Activated CD8-positive, alpha-beta memory T cell treated with anti-CD3 and anti-CD28 coated beads for 1 hour (primary cell): ENCODE measurements at places on chromosomes 4 and X.

- no peak for DNase-seq
Measured at GRCh38 chr4:123849495-123849894, 452.9 kb downstream of the SPRY1 start.

DNA sequence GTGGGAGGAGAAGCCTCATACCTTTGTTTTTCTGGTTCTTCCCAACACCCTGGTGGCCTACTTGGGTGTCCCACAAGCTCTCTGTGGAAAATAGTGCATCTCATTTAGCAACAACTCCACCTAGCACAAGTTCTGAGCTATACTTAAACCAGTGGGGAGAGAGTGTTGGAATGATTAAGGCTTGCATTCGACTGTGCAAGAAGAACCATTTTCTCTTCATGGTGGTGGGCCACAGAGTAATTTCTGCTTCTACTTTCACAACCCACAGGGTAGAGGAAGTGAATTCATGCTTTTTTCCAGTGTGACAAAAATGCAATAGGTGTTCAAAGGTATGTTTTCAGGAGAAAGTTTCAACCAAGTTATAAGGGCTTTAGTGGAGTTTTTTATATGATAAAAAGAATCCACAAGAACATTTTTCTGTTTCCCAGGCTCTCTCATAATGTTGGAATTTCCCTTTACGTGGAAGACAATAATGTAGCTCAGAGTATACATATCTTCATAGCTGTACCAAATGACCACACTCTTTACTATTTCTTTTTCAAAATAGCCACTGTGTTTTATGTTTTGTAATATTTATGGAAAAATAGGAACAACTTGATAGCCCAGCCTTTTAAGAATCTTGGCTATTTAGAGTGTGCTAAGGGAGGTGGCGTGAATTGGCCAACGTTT lies 80.3 kb upstream of the HHIP start:
- DNase-seq = no peak

- DNase-seq = no peak
Measured at GRCh38 chr4:1012034-1012739, 761 bp downstream of the FGFRL1 start.

DNA sequence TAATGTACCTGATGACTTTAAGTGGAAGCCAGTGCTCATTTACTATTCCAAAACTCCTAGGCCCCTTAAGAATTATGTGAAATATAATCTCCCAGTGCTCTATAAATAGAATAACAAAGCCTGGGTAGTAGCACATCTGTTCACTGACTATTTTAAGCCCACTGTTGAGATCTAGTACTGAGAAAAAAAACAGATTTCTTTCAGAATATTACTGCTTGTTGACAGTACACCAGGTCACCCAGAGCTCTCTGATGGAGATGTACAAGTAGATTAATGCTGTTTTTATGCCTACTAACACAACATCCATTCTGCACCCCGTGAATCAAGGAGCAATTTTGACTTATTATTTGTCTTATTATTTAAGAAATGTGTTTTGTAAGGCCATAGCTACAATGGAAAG lies 75.7 kb downstream of the FAM47C start:
- DNase-seq = no peak

GRCh38 chrX:118396113-118396512 lies 50.2 kb downstream of the WDR44 start:
- DNase-seq = no peak

- no peak for DNase-seq
Measured at GRCh38 chrX:121579016-121579760, 531.8 kb downstream of the GLUD2 start.

DNA sequence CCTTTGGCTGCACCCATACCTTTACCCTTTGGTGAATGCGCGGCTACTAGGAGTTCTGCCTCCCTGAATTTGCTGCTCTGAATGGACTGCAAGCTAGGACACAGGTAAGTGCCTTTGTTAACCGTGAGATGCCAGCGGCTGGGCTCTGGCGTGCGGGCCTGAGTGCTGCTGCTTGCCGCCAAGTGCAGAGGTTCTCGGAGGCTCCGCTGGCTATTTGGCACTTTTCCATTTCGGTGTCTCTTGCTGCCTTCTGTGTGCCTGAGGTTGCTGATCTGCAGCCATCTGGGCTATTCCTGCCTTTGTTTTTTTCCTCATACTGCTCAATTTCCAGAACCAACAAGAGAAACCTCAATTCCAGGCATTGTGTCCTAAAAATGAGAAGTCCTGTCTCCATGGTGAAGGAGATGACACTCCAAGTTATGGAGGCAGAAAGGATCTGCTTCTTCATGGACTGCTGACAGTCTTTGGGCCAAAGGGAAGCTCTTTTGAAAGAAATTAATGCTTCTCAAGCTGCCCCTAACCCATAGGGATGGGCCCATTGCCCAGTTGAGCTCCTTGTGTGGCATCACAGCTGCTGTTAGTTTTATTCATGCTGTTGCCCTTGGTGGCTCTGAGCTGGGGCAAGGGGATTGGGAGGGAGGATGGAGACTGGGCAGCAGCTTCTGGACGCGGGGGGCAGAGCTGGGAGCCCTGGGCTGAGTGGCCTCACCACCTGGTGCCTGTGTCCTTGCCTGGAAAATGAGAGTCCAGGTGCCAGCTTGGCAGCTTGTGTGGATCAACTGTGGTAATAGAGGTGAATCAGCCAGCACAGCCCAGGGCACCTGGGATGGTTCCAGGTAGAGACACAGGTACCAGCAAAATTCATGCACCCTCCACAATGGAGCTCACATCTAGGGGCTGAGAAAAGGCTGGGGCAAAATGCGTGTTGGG lies 3.8 kb upstream of the TBC1D14 start:
- DNase-seq = no peak

GRCh38 chr4:94345969-94346368 lies 3.3 kb upstream of the HPGDS start:
- DNase-seq = no peak

DNA sequence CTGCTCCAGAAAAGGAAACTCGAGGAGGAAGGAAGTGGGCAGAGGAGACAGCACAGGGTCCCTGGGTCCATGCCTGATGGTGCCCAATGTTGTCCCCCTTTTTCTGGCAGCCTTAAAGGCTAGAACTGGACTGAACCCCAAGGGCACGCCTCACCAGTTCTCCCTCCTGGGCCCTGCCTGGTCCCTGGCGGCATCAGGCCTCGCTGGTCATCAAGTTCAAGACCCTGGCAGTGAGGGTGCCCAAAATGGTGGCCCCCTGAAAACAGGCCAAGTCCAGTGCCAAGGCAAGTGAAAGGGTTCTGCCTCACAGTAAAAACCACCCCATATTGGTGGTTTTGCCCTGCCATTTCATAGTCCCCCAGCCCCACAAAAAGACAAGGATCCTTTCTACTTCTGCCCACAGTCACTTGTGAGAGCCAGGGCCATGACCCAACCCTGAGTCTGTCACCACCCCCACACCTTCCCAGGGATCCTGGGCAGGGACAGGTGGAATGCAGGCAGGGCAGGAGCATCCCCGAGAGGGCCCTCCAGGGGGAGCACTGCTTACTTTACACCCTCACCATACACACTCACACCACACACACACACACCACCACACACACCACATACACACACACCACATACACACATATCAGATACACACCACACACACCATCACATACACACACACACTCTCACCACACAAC lies 107.6 kb downstream of the DCTD start:
- DNase-seq = no peak

DNA sequence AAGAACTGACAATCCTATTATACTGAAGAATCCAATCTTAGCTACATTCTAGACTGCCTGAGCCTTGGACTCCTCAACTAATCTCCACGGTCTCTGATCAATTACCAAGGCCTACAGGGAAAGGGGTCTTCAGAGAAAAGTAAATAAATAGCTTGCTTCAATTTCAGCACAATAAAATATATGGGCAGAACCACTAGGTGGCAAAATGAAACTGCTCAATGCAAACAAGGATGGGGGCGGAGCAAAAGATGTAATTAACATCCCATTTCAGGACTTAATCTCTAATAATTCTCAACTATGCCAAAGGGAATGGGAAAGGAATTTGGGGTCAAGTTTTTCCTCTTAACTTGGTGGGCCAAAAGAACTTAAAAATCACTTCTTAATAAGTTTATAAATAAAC lies 78.4 kb upstream of the MAP3K15 start:
- DNase-seq = no peak

- DNase-seq = no peak
Measured at GRCh38 chrX:16061296-16061695, 62.1 kb upstream of the GRPR start.

DNA sequence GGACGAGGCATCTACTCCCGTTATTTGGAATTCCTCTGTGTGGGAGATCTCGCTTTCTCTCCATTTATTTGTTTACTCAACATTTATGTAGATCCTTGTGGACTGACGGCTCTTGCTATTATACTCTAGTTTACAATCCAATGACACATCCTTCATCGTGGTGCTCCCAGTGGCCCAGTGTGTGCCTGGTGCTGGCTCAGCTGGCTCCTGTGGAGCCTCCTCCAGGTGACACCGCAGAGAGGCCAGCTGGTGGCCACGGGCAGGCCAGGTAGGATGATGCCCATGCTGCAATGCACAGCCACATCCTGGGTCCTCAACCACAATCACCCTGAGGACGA lies 84.0 kb upstream of the AFAP1 start:
- DNase-seq = no peak

- DNase-seq = no peak
Measured at GRCh38 chr4:38452542-38452941, 211.5 kb upstream of the KLF3 start.

- peak; percentile 27 for DNase-seq
Measured at GRCh38 chr4:104490770-104491480, 3.8 kb downstream of the CXXC4 start.

DNA sequence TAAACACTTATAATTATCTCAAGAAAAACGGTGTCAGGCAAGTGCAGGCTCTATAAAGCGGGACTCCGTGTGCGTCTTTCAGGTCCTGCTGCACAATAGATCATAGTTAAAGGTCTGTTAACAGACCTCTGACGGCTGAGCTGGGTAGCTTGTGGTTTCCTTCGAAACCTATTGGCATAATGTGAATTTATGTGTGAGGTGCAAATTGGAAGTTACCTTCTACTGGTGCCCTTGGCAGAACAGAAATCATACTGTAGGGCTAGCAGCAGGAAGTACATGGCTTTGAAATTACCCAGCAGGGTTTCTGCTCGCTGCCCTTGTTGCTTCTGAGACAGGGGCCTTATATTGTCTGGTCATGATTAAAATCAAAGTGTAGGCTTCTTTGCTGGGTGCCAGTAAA lies 216.4 kb upstream of the HAND2 start:
- DNase-seq = no peak

GRCh38 chr4:76984788-76985211 lies 35.2 kb downstream of the SEPTIN11 start:
- no peak for DNase-seq

GRCh38 chr4:158234671-158235070 lies 24.4 kb downstream of the TMEM144 start:
- DNase-seq = no peak

DNA sequence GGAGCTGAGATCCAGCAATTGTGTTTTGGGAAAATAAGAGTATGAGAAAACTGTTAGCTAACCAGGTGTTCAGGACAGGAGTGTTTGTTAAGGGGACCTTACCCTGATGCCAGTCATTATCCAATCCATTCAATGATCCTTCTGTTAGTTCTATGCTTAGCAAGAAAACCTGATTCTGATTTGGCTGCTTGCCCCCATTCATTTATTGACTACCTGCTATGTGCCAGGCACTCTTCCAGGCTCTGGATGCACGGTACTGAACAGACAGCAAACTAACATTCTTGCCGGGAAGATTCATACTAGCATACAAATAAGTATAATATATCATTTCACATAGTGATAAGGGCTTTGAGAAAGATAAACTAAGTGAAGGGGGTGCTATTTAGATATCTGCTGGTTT lies 1.0 kb upstream of the MECP2 start:
- DNase-seq = no peak

- no peak for DNase-seq
Measured at GRCh38 chr4:166675411-166675810, 558.9 kb downstream of the SPOCK3 start.

DNA sequence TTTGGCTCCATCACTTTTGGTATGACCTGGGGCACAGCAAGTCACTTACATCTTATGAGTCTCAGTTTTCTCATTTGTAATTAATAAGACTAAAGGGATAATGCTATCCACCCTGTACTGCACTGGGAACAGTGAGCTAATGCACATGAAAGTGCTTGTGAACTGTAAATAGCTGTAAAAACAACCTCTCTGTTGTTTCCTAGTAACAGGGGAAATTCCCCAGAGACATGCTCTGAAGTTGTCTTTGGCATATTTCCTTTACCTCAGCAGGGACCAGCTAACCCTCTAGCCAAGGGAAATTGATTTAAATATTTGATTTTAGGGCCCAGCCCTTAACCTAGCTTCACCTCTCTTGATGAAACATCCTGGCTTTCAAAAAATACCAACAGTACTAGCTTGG lies 6.1 kb upstream of the CYSLTR1 start:
- no peak for DNase-seq

- DNase-seq = no peak
Measured at GRCh38 chr4:144556636-144557035, 89.3 kb upstream of the HHIP start.

DNA sequence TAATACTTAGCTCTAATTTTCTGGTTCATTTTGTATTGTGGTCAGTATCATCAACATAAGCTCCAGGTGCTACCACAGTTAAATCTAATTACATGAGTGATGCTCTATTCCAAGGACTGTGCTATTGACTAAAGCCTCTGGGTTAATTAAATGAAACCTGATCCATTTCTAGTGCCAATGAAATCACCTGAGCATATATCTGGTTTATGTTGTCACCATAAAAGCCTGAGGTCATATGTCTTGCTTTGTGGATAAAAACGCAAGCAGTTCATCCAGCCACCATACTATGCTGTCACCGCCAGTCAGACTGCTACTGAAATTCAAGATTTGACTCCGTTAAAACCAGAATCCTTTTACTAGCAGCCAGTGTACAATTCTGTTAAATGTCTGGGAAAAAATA lies 64.2 kb upstream of the ZNF518B start:
- DNase-seq = no peak

GRCh38 chr4:6584865-6585264 lies 9.9 kb downstream of the MAN2B2 start:
- DNase-seq = no peak

DNA sequence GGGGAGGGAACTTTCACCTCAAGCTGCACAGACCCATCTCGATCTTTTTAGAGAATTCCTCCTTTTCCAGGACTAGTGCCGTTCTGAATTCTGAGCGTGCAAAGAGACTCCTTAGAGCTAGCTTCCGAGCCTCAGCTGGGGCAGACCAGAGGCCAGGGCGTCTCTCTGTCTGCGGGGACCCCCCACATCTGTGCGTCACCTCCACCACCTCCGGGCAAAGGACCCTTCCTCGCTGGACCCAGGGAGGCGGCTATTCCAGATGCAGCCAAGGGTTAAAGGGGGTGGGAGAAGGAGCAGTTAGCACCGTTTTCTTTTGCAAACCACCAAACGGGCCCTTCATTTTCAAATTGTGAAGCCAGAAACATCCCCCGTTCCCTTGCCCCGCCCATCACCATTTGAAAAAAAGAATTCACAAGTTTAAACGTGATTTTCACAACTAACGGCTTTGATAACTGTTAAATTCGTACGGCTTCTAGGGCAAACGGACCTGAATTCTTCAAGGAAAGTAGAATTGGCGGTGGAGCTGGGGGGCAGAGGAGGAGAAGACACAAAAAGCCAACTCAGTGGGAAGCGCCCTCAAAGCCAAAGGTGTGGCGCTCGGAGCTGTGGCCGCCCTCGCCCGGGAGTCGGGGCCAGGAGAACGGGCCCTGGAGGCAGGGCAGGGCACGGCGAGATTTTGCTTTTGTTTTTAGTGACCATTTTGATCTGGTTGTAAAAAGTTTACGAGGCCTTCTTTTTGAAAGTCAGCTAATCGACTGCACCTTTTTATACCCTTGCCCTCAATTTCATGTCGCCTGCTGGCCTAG lies 3.3 kb upstream of the PDGFRA start:
- no peak for DNase-seq
